Kidney epithelial cell (primary cell): ENCODE measurements at places on chromosomes 3 and 15.
A peak's percentile ranks its signal among the peaks of the same experiment; 100 is the strongest.

GRCh38 chr3:116029266-116029665 lies 406.0 kb downstream of the GAP43 start:
- DNase-seq = peak; percentile 14

DNA sequence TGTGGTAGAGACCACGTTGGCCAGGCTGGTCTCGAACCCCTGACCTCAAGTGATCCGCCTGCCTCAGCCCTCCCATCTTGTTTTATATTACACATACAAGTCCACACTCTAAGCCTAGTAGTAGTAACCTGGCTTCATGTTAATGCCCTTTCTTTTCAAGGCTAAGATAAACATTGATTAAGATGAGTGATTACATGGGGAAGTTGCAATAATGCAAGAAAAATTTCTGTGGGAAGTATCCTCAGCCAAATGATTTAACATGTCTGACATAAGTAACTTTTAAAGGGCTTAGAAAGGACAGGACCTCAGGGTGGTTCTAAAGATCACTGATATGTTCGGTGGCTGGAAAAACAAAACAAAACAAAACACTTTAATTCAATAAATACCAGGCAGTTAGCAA lies 72.1 kb downstream of the SFMBT1 start:
- DNase-seq = no peak

DNA sequence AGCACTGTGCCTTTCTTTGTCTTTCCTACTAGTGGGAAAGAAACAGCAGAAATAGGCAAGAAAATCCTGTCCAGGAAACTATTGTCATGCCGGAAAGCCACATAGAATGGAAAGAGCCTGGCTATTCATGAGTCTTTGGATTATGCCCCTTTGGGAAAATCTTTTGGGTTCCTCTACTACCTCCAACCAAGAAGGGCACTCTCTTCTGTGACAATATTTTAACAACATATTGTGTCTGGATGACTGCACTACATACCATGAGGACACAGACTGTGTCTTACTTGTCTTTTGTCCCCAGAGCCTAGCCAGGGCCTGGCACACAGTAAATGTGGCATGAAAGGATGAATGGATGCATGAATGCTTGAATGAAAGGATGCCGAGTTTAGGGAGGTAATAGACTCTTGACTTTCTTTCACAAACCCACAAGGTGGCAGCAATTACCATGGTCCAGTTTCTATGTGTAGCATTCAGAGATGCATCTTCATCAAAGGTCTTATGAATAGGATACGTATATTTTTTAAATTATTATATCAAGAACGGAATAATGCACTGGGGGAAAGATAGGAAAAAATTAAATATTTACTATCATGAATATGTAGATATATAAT lies 30.3 kb downstream of the ARL14 start:
- peak; percentile 25 for DNase-seq

- no peak for DNase-seq
Measured at GRCh38 chr3:82033186-82033585, 271.7 kb upstream of the GBE1 start.

DNA sequence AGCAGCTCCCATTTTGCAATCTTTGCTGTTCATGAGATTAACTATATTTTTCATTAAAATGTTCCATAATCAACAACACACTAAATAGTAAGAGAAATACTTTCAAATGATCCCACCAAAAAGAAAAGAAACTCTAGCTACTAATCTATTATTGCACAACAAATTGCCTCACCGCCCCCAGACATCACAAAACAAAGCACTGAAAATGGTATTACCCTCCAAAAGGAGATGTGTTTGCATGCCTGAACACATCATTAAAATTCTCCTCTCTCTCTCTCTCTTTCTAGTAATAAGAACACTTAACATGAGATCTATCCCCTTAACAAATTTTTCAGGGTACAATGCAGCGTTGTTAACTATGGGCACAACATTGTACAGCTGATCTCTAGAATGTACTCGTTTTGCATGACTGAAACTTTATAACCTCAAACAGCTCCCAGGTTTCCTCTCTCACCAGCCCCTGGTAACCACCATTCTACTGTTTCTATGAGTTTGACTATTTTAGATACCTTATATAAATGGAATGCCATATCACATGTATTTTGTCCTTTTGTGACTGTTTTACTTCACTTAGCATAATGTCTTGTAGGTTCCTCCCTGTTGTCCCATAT lies 33.1 kb downstream of the WNT5A start:
- peak; percentile 19 for DNase-seq
